ENCODE measurements at places on chromosomes 4 and X. TPM values are rescaled to one million over a fixed set of nuclear protein-coding genes. Genes with fewer than 3 reads are reported as not detected.

SCML2 gene
- 7.2 TPM for total RNA-seq

GATA1 gene
- total RNA-seq: not detected

MND1 gene
- 12.3 TPM for total RNA-seq

GRPR gene
- not detected for total RNA-seq

RBM47 gene
- total RNA-seq: 19.5 TPM

PRRG1 gene
- 4.0 TPM for total RNA-seq

TRPC3 gene
- 0.12 TPM for total RNA-seq

SERPINA7 gene
- not detected for total RNA-seq

DGAT2L6 gene
- not detected for total RNA-seq

DCX gene
- not detected for total RNA-seq

RS1 gene
- not detected for total RNA-seq

SHOX gene
- total RNA-seq: not detected

CLDN34 gene
- not detected for total RNA-seq

EDA2R gene
- total RNA-seq: 12.4 TPM

TRIM60 gene
- not detected for total RNA-seq

HMGB2 gene
- 131 TPM for total RNA-seq

DUSP9 gene
- 1.9 TPM for total RNA-seq

ERAS gene
- not detected for total RNA-seq

CENPI gene
- total RNA-seq: 13.9 TPM

FDCSP gene
- total RNA-seq: not detected

FAM47A gene
- not detected for total RNA-seq

IL1RAPL2 gene
- not detected for total RNA-seq

MAGEC3 gene
- total RNA-seq: not detected

PCDH19 gene
- not detected for total RNA-seq

SORCS2 gene
- total RNA-seq: 3.4 TPM

DUX4 gene
- not detected for total RNA-seq

All from A549 treated with Mapracorat at 1 μM for 4 hours (cell line).